DMS79 treated with DMSO at 0.1 percent for 48 hours (cell line): ENCODE measurements at places on chromosomes 12 and 14.

DNA sequence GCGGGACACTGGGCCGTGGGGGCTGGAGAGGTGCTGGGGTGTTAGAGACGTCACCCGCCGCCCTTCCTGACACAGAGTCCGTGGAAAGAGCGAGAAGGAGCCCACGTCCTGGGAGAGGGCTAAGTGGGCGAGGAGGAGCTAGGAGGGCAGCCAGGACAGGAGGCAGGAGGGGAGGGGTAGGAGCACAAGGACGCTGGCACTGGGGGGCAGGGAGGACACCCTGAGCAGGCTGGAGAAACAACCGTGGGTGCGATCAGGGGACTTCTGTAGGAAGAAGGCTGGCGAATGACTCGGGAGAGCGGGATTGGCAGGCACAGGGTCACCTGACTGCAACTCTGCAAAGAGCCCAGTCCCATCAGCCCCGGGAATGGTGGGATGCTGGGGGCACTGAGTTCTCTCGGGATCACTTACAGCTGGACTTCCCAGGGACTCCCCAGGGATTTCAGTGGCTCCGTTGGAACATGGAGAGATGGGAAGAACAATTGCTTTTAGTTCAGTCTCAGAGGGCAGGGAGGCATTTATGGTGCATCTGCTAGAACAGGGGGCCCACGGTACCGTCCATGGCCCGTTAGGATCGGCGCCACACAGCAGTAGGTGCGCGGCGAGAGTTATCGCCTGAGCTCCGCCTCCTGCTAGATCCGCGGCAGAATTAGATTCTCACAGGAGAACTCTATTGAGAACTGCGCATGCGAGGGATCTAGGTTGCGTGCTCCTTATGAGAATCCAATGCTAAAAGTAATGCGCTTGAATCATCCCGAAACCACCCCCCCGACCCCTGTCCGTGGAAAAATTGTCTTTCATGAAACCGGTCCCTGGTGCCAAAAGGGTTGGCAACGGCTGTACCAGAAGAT lies 24.3 kb downstream of the UBR7 start:
- peak; percentile 66 for DNase-seq

DNA sequence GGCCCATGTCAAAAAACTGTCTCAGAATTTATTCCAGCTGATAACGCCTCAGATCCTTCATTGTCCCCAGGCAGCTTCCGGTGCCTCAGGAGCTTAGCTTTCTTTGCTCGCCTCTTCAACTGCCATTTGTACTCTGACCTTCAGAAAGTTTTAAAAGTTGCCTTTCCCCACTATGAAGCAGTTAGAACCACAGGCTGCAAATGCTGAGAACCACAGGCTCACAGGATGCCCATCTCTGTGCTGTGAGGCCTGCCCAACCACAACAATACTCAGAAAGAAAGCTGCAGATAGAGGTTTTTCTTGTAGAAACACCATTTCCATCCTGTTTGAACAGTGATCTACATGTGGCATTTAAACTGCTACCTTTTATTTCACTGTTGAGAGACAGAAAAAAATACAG lies 131.1 kb downstream of the PRKCH start:
- DNase-seq = no peak

DNA sequence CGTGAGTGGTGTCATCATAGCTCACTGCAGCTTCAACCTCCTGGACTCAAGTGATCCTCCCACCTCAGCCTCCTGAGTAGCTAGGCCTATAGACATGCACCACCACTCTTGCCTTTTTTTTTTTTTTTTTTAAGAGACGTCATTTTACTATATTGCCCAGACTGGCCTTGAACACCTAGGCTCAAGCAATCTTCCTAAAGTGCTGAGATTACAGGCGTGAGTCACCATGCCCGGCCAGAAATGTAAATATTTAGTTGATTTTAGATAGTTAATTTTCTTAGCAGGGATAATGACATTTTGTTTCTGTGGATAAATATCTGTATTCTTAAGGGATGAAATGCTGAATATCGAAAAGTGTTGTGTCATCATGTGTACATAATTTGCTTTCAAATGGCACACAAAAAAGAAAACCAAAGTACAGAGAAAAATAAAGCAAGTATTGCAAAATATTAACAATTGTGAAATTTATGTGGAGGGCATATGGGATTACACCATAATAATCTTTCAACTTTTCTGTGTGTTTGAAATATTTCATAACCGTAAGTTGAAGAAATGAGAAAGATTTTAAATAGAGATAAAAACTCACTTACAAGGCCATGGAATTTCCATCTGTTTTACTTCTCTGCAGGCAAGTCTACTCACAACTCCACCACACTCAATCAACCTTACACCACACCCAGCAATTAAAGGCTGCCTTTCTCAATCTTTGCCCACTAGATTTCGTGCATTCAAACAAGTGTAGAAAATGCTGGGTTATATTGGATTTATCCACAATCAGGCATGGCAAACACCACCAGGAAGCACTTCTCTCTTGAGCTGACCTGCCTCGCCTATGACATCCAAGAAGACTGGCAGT lies 93.7 kb downstream of the SPTSSA start:
- no peak for DNase-seq

DNA sequence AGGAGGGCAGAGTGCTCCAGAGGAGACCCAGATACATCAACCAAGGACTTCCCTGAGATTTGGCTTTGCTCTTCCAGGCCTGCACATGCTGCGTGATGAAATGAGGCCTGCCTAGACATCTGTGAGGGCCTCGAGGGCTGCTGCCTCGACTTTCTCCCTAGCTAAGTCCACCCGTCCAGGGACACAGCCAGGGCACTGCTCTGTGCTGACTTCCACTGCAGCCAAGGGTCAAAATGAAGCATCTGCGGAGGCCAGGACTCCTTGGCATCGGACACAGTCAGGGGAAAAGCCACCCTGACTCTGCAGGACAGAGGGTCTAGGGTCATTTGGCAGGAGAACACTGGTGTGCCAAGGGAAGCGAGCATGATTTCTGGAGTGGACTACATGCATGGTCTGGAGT lies 10.7 kb downstream of the SLC25A47 start:
- DNase-seq = no peak
